ENCODE measurements at places on chromosomes 1 and 21.

- no peak for DNase-seq
- H3K4me1 ChIP-seq: peaks cover 10% of the 10 kb centered on the region
- H3K27me3 ChIP-seq: no peaks in the 10 kb centered on the region
- H3K27ac ChIP-seq: no peak overlapping the region
- peaks cover 17% of the 10 kb centered on the region for H3K36me3 ChIP-seq
Observed at GRCh38 chr1:244680667-244681066, 27.7 kb downstream of the DESI2 start.

DNA sequence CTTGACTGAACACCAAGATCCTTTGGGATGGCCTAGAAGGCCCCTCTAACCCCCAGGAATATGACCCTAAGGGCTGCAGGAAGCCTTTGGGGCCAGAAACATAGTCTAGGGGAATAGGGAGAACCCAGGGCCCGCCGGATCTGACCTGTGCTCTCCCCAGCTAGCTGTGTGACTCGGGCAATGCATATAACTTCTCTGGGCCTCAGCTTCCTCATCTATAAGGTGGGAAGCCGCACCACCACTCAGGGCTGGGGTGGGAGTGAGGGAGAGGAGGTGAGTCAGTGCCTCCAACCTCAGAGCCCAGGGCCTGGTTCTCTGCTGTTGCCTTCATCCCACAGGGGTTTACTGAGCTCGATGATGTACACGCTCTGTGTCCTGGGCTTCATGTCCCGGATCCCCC, 434.4 kb downstream of the PTPRU start:
- peaks cover 9% of the 10 kb centered on the region for H3K4me1 ChIP-seq
- no peak for DNase-seq
- peaks cover 3% of the 10 kb centered on the region for H3K36me3 ChIP-seq
- H3K27me3 ChIP-seq: peaks cover 4% of the 10 kb centered on the region
- no peak overlapping the region for H3K4me3 ChIP-seq

DNA sequence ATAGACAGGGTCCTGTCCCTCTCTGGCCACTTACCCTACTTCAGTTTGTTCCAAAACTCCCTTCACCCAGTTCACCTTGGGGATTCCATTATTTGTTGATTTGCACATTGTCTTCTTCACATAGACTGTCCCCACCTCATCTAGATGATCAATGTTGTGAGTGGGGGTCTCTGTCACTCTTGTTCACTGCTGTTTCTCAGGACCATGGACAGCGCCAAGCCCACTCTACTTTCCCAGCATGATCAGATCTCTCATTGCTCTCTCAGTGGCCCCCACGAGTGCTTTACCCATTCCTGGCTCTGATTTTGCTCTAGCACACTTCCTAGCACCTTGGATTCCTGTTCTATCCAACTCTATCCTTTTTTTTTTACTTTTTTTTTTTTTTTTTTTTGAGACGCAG, 45.4 kb upstream of the IGSF21 start:
- peaks cover 7% of the 10 kb centered on the region for H3K27me3 ChIP-seq
- no peak overlapping the region for H3K4me3 ChIP-seq
- no peak overlapping the region for H3K27ac ChIP-seq
- no peaks in the 10 kb centered on the region for H3K4me1 ChIP-seq
- H3K36me3 ChIP-seq: no peaks in the 10 kb centered on the region

DNA sequence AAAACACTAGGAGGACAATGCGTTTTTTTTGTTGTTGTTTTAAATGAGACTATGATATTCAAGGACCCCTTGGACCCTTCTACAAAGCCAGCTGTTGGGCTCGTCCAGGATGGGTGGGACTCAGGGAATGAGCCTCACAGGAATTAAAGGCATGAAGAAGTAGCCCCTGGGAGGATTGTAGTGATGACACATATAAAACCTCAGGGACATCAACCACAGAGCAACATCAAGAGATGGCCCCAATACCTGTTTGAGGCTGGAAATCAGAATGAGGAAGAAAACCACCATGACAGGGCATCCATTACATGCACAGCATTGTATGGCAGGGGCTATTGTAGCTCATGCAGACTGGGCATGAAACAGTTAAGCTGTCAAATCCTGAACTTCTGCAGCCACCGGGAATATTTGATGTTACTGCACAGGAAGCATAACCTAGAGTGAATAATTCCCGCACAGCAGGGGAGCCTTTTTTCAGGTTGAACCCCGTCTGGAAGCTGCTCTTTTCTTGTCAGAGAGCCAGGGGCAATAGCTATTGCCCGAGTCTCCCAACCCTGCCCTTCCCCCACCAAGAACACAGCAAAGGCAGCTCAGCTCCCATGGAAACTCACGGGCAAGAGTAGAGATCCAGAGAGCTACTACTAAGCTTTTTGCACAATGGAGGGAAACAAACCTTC, 140.2 kb upstream of the FGGY start:
- peaks cover 24% of the 10 kb centered on the region for H3K4me1 ChIP-seq
- no peaks in the 10 kb centered on the region for H3K27me3 ChIP-seq
- no peaks in the 10 kb centered on the region for H3K36me3 ChIP-seq
- peak overlapping the region; percentile 93 for H3K27ac ChIP-seq
- DNase-seq: peak; percentile 38

- peak overlapping the region; percentile 20 for H3K27ac ChIP-seq
- no peak overlapping the region for H3K4me3 ChIP-seq
- H3K27me3 ChIP-seq: no peaks in the 10 kb centered on the region
- H3K4me1 ChIP-seq: no peaks in the 10 kb centered on the region
- peaks cover 37% of the 10 kb centered on the region for H3K36me3 ChIP-seq
Observed at GRCh38 chr1:236565530-236565929, 38.8 kb downstream of the HEATR1 start.

DNA sequence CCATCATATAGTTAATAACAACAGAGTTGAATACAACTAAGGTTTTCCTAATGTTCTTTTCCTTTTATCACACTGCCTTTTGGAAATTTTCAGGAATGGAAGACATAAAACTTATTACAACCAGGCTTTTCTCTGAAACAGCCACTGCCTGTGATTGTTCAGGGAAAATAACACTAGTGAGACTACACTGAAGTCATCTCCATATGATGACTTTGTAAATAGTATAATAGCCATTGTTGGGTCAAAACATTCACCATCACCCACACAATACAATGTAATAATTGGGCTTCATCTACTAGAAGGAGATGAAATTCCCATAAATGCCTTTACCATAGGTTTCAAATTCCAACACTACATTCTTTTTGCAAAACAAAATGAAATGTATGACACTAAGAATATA, 5.0 kb downstream of the TESK2 start:
- peaks cover 3% of the 10 kb centered on the region for H3K4me1 ChIP-seq
- no peak for DNase-seq
- H3K27ac ChIP-seq: no peak overlapping the region
- peaks cover 2% of the 10 kb centered on the region for H3K27me3 ChIP-seq

GRCh38 chr1:3155926-3156220, 86.9 kb downstream of the PRDM16 start:
- no peak overlapping the region for H3K4me3 ChIP-seq
- H3K27ac ChIP-seq: peak overlapping the region; percentile 86
- no peak for DNase-seq

DNA sequence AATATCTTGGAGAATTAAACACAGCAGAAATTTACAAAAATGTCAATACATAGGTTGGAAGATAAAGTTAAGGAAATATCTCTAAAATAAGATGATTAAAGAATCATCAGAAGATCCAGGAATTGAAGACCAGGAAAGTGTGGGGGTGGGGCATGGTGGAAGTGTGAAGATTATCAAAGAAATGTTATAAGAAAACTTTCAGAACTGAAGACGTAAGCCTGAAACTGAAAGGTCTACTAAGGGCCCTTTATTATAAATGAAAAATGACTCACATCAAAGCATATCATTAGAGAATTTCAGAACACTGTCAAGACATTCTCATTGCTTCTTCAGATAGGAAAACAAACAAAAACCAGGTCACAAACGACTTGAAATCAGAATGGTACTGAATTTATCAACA, 92.4 kb upstream of the DPT start:
- peaks cover 2% of the 10 kb centered on the region for H3K27me3 ChIP-seq
- no peaks in the 10 kb centered on the region for H3K36me3 ChIP-seq
- H3K4me3 ChIP-seq: no peak overlapping the region
- no peaks in the 10 kb centered on the region for H3K4me1 ChIP-seq
- DNase-seq: no peak

- H3K36me3 ChIP-seq: peaks cover 4% of the 10 kb centered on the region
- H3K27ac ChIP-seq: no peak within 1 kb of the TSS
- peaks cover 17% of the 10 kb centered on the region for H3K27me3 ChIP-seq
- DNase-seq: peak; percentile 29
- peaks cover 17% of the 10 kb centered on the region for H3K4me1 ChIP-seq
Observed at GRCh38 chr1:156705321-156705917, at the start of gene CRABP2. Gene CRABP2, minus strand, starts transcription at chr1:156705583. Its CDS starts 137 bp downstream, at chr1:156705446.

- H3K4me3 ChIP-seq: no peak overlapping the region
- no peak overlapping the region for H3K27ac ChIP-seq
- peaks cover 38% of the 10 kb centered on the region for H3K27me3 ChIP-seq
Observed at GRCh38 chr1:170669107-170669445, 5.1 kb downstream of the PRRX1 start.

DNA sequence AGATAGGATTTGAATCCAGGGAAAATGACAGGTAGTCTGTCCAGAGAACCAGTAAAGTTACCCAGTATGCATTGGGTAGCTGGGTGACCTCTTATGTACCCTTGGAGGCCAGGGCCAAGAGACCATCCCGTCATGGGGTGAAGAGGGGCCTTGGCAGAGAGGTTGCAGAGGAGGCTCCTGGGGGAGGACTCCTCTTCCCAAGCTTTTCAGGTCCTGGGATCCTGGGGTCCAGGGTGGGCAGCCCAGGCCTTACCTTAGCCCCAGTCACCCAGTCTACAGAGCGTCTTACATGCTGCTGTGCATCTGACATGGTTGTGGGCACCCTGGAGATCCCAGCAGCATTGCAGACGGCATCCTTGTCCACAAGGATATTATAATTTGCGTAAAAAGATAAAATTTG, 14.0 kb downstream of the PMF1 start:
- peaks cover 4% of the 10 kb centered on the region for H3K4me1 ChIP-seq
- H3K27ac ChIP-seq: no peak overlapping the region
- H3K36me3 ChIP-seq: peaks cover 26% of the 10 kb centered on the region
- no peak for DNase-seq
- no peak overlapping the region for H3K4me3 ChIP-seq

DNA sequence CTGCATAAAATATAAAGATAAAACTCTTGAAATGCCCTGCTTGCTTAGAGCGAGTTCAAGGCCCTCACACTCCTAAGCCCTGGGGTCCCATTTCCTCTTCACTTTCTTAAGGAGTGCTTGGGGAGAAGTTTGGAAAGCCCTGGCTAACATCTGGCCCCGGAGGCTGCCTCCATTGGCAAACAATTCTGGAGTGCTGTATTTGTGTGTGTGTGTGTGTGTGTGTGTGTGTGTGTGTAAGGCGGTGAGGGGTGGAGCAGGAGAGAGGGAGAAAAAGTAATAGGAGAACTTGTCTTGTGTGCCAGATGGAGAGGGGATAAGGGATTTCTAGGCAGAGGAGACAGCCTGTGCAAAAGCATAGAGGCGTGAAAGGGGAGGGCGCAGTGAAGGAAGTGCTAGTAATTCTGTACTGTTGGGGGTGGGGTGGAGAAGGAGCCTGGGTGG, 578 bp upstream of the TRIM62 start:
- no peak for DNase-seq
- H3K27ac ChIP-seq: no peak overlapping the region
- peaks cover 7% of the 10 kb centered on the region for H3K36me3 ChIP-seq

- H3K4me1 ChIP-seq: peaks cover 68% of the 10 kb centered on the region
- peaks cover 28% of the 10 kb centered on the region for H3K36me3 ChIP-seq
- peak overlapping the region; percentile 10 for H3K4me3 ChIP-seq
- H3K27ac ChIP-seq: peak overlapping the region; percentile 49
- peaks cover 13% of the 10 kb centered on the region for H3K27me3 ChIP-seq
- no peak for DNase-seq
Observed at GRCh38 chr1:231026576-231026975, 13.5 kb downstream of the FAM89A start.

DNA sequence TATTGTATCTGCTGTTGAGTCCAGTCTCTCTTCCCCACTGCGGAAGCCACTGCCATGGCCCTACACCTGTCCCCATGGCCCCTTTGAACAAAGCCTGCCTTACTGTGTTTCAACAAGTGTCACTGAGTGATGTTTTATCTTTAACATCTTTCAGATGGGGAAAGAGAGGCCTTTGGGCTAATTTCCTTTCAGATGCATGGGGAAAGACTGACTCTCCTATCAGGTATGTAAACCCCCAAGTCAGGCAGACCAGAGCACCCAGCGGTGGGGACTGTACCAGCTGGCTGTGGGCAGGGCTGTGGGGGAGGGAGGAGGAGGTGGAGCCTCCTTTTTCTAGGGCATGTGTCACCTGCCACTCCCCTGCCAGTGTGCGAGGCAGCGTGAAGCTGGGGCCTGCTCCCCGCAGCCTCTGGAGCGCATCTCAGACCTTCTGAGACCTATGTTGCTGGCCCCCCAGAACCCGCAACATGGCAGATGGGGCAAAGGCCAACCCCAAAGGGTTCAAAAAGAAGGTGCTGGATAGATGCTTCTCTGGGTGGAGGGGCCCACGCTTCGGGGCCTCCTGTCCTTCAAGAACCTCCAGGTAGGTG, at the start of gene PLA2G2F:
PLA2G2F (plus strand) TSS at position 363 of the 590 bp plus-strand sequence; CDS start at position 468, 105 bp downstream.
- peaks cover 5% of the 10 kb centered on the region for H3K27me3 ChIP-seq
- DNase-seq: no peak
- H3K4me1 ChIP-seq: no peaks in the 10 kb centered on the region

GRCh38 chr1:86396498-86396890, 371 bp upstream of the ODF2L start:
- peak overlapping the region; percentile 95 for H3K27ac ChIP-seq
- no peaks in the 10 kb centered on the region for H3K36me3 ChIP-seq
- no peak for DNase-seq

DNA sequence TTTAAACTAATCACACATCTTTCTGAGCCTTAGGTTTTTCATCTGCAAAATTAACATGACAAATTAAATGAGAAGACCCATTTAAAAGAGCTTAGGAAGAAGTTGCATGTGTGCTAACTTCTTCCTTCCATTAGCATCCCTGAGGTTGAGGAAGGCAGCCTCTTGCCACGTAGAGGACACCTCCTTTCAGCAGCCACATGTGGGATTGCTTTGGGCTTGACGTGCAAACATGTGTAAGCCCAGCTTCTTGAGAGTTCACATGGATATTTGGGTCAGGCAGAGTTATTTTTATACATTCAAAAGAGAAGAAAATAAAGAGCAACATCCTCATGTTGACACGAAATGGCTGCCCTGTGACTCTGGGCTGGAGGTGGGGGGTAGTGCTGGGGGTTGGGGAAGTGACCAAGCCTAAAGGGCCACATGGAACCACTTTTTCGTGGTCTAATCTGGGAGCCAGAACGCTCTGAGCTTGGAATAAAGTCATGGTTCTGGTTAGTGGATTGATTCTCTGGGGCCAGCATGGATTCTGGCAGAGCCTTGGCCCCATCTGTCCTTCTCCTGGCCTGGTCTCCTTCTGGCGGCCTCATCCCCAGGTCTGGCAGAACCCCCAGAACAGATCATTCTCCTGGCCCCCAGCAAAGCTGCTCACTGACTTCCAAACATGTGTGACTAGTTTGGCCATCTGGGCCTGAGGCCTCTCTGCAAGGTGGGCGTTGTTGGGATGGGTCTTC, 137.1 kb upstream of the USP24 start:
- no peak for DNase-seq
- no peak overlapping the region for H3K4me3 ChIP-seq
- H3K27me3 ChIP-seq: peaks cover 7% of the 10 kb centered on the region
- no peaks in the 10 kb centered on the region for H3K36me3 ChIP-seq

GRCh38 chr1:205438213-205439158, 16.6 kb upstream of the LEMD1 start:
- DNase-seq: peak; percentile 58
- no peak overlapping the region for H3K27ac ChIP-seq
- H3K36me3 ChIP-seq: no peaks in the 10 kb centered on the region

GRCh38 chr1:158998781-158999161, 10.9 kb upstream of the IFI16 start:
- peaks cover 14% of the 10 kb centered on the region for H3K4me1 ChIP-seq
- peak overlapping the region; percentile 65 for H3K27ac ChIP-seq
- H3K4me3 ChIP-seq: no peak overlapping the region
- DNase-seq: peak; percentile 34

- no peak overlapping the region for H3K27ac ChIP-seq
- no peaks in the 10 kb centered on the region for H3K4me1 ChIP-seq
- H3K27me3 ChIP-seq: peaks cover 2% of the 10 kb centered on the region
- no peak for DNase-seq
- no peak overlapping the region for H3K4me3 ChIP-seq
Observed at GRCh38 chr1:172662464-172663109, 3.7 kb downstream of the FASLG start.
